Eye (tissue), 1 donor: ENCODE measurements at places on chromosomes 5 and 9.

- peak; percentile 97 for DNase-seq
These were observed at the start of gene NSG2 for GRCh38 chr5:174045470-174046025. TSS of gene NSG2 (plus strand) at chr5:174045706. CDS start at chr5:174046756, 1,050 bp downstream.

GRCh38 chr9:108477529-108478006, 378.2 kb downstream of the ACTL7B start:
- no peak for DNase-seq

DNA sequence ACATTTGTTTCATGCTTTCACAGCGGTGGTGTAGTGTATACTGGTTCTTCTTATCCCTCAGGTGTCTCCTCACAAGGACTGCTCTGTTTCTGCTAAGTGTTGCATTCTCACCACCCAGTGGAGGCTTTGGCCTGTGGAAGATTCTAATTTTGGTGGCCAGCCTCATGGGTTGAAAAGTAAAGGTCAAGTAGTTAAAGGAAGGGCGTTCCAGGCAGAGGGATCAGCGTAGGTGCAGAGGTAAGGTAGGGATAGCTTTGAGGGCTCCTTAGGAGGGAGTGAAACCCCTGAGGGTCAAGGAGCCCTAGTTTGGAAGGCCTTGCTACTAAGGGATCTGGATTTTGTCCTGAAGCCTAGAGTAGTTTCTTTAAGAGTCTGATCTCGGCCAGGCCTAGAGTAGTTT, 4.6 kb upstream of the RACK1 start:
- DNase-seq, result no peak

GRCh38 chr5:95863383-95863757, 40.8 kb upstream of the GLRX start:
- DNase-seq, result no peak

DNA sequence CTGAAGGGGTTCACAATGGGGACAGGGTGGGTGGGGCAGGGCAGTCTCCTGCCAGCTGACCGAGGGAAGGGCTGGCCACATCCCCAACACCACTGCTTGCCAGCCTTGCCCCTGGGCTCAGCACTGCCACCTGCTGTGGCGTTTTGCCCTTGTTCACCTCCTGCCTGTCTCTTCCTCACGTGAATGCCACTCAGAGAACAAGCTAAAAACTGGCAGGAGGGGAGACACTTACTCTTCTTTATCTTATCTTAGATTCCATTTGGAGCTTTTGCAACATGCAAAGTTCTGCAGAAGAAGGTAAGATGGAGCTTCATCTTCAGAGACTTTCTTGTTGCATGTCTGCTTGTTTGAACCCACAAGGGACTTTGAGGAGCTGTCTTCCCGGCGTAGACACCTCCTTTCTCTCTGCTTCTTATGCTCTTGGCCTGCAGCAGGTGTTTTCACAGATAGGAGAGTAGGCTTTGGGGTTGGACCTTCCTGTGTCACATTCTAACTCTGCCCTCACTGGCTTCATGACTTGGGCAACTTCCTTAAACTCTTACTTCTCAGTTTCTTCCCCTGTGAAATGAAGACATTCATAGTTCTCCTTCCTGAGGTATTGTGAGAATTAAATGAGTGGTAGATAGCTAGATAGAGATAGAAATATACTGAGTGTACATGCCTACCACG, 4.1 kb downstream of the LRSAM1 start:
- DNase-seq, result no peak

DNA sequence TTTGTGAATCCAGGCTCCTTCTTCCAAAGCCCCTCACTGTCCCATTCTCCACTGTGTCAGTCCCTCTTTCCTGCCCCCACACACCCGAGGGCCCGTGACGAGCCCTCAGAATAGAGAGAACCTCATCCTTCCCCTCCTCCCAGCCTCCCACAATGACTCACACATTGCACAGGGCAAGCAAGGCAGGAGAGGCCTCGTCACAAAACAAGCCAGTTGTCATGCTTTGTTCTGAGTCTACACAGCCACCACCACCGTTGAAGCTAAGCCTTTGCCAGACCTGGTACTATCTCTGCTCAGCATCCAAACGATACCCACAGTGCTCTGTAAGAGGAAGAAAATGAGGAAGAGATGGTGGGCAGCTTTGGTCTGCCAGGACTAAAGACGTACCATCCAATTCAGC, 142.2 kb upstream of the ZNF366 start:
- no peak for DNase-seq

DNA sequence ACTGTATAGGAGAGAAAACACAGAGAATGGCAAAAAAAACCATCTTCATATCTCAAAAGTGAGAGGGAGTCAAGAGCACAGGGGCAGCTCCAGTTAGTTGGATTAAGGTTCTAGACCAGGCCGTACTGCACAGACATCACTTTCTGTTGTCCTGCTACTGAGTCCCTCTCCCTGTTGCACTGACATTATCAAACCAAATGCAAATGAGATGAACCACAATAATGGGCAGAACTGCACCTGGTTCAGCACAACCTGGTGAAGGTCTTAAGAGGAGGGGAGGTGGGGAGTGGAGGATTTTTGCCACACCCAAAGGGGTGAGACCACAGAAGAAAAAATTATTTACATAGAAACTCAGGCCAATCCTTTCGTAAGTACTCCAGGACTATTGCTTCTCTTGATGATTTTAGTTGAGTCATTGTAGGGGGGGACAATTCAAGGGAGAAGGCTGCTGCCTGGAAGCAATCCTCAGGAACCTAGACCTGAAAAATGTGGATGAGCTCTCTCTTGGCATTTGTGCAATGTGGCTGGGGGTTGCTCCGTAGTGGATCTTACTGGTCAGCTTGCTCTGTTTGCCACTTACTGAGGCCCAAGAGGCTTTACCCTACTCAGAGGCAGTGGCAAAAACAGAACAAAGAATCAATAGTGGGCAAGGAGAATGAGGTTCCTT, 94.5 kb upstream of the PPP1R2B start:
- DNase-seq, result no peak

GRCh38 chr9:89865357-89865756, 260.5 kb downstream of the GADD45G start:
- no peak for DNase-seq

DNA sequence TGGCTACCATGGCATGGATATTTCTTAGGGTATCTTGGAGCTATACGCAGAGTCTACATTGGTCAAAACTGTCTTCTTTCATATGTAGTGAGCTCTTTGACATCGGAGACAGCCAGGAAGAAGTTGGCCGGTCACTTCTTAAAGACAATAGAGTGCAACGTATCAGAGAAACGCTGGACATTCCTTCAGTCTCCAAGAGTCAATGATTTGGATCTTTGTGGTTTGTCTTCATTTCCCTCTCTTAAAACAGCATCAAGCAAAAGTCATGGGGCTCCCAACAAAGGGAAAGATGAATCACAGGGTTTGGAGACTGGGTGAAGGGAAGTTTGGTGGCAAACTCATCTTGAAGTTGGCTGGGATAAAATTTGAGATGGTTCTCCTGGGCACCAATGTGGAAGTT, 320.1 kb downstream of the AGTPBP1 start:
- DNase-seq, result no peak
